ENCODE measurements at places on chromosomes 5 and 9.

- DNase-seq = no peak
Observed at GRCh38 chr5:142825378-142826089, 55.4 kb downstream of the ARHGAP26 start.

DNA sequence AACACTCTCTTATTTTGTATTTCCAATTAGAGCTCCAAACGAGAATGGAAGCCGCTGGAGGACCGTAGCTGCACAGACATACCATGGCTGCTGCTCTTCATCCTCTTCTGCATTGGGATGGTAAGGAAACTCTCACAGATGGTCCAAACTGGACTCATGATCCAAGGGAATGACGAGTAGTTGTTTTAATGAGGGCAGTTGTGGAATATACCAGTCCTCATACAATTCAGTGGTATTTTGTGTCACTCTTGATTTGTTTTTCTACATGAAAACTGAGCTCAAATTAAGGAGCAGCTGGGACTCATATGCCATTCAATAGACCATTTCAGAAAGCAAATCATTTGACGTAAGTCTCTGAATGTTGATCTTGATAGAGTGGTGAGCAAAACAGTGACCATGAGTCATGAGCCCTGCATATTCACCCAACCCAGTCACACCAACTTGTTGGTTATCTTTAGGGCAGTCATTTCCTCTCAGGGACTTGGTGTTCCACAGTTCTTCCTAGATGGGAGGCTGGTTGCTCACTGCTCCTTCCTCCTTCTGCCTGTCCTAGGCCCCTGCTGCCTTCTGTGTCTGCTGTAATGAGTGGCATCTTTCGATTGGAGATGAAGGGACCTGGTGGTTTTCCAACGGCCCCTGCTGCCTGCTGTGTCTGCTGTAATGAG lies 54.9 kb downstream of the SLC44A1 start:
- DNase-seq = no peak

DNA sequence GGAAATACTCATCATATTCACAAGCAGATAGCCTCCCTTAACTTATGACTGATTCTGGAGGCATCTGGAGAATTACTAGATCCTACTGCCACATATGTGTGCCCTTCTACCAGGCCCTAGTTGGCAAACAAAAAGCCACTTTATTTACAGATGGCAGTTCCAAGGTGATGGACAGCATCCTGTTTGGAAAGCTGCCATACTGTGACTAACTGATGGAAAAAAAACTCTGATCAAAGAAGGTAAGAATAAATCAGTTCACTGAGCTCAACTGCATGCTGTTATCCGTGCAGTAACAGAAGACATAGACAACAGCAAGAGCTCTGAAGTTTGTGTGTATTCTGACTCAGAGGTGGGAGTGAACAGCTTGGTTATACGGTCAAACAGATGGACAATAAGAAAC lies 279.8 kb upstream of the POU5F2 start:
- no peak for DNase-seq

- no peak for DNase-seq
Observed at GRCh38 chr5:43659075-43659474, 56.1 kb downstream of the NNT start.

DNA sequence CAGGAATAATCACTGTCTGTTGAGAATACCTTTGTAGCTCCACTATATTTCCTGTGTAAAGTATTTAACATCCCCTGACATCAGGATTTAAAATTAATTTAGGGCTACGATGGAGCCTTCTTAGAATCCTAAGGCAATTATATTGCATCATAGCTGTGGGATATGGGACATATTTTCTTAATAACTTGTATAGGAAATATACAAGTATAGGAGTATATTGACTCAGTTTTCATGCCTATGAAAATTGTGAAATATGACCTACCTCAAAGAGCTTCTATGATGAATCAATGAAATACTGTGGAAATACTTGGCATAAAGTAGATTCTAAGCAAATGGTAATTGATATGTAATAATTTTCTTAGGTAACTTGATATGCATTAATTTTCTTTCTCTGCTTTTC lies 221.0 kb upstream of the KLF4 start:
- DNase-seq = no peak

DNA sequence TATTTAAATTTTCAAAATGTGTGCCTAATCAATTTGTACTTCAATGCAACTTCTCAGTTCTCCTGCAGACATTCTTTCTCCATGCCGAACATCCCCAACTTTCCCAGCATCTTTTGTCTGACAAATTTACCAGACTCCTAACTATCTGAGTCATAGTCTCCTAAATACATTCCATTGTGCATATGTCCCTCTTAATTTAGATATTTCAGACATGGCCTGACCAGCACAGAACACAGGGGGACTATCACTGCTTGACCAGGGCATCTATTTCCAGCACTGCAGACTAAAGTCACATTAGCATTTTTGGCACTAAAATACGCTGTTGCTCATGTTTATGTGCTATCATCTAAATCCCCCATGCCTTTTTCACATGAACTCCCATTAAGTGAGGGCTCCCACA lies 71.9 kb downstream of the ITGA1 start:
- DNase-seq = no peak

DNA sequence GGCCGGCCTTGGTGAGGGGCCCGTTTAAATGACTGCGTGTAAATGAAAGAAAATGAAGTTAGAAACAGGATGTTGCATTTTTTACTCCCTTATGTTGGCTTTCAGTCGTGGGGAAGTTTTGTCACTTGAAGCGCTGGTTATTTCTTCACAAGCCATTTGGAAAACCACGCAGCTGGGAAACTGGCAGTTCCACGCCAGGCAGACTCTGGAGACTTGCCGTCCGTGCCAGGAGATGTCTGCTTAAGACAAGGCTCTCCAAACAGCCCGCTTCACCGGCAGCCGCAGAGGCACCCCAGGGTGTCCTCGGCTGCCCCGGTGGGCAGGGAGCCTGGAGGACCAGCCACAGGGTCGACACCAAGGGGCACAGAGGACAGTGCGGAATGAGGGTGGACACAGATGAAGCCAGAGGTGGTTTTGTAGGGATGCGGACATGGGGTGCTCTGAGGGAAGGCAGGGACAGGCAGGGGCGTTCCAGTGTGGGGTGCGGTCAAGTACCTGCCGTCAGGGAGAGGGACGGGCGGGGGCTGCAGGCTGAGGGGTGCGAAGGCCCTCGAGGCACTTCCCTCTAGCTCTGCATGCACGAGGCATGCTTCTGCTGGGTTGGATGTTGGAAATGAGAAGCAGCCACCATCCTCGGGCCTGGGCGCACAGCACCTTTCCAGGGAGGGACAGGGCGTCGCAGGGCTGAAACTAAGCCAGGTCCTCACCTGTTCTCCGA lies 11.1 kb upstream of the AJM1 start:
- DNase-seq = no peak

GRCh38 chr9:129353697-129354336 lies 175.8 kb upstream of the IER5L start:
- no peak for DNase-seq

GRCh38 chr9:114953959-114954358 lies 23.6 kb upstream of the TNFSF8 start:
- no peak for DNase-seq

GRCh38 chr9:117278020-117278419 lies 136.8 kb downstream of the ASTN2 start:
- no peak for DNase-seq

DNA sequence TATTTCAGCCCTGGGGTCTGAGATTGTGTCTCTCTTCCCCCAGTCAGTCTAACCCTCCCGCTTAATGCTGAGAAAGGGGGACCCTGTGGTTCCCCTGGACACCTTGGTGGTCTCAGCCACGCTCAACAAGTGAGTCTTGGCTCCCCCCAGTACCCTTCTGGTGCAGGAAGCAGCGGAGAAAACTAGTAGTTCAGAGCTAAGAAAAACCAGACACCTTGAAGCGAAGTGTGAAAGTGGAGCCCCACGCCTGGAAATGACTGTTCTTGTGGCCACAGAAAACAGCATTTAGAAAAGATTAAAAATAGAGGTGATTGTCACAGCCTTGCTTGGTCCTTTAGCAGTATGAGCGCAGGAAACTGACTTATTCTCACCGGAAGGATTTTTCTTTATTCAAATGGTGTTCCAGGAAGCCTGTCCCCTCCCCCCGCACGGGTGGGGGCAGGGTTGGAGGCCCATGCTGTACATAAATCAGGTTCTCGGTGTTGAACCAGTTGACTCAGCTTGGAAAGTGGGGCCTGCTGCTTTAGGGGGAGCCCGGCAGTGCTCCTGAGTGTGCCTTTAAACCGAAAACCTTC lies 8.1 kb downstream of the ARPC5L start:
- peak; percentile 68 for DNase-seq

- no peak for DNase-seq
Observed at GRCh38 chr9:36450110-36450732, 50.2 kb upstream of the RNF38 start.

DNA sequence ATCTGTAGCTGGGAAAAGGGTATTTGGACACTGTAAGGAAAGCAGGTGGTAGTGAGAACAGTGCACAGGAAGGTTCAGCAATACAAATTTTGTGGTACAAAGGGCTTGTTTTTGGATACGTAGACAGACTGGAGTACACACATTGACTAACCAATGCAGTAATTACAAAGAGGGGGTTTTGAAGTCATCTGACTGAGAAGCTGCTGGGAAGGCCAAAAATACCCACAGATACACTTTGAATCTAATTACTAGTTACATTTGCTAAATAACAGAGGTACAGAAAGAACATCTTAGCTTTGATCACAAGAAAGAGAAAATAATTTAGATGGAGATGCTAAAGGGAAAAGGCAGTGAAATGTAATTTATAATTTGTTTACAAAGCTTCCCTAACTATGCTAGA lies 45.9 kb downstream of the PKD2L2 start:
- DNase-seq = no peak

DNA sequence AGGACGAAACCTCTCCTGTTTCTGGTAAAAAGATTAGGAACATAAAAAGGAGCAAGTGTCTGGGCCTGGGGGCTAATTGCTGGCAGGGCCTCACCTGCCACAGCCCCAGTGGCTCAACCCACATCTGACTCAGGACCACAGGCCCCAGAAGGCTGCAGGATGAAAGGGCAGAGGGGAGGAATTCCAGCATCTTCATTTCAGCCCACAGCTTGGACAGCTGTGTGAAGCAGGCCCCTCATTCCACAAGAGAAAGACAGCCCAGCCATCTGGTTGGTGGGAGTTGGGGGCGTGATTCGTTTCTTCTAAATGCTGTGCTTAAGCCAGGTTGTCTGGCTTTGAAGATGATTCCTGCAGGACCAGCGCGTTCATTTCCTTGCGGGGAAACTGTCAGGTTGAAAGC lies 29.1 kb downstream of the NKX2-5 start:
- DNase-seq = no peak

GRCh38 chr9:107707428-107707837 lies 217.9 kb upstream of the KLF4 start:
- no peak for DNase-seq

DNA sequence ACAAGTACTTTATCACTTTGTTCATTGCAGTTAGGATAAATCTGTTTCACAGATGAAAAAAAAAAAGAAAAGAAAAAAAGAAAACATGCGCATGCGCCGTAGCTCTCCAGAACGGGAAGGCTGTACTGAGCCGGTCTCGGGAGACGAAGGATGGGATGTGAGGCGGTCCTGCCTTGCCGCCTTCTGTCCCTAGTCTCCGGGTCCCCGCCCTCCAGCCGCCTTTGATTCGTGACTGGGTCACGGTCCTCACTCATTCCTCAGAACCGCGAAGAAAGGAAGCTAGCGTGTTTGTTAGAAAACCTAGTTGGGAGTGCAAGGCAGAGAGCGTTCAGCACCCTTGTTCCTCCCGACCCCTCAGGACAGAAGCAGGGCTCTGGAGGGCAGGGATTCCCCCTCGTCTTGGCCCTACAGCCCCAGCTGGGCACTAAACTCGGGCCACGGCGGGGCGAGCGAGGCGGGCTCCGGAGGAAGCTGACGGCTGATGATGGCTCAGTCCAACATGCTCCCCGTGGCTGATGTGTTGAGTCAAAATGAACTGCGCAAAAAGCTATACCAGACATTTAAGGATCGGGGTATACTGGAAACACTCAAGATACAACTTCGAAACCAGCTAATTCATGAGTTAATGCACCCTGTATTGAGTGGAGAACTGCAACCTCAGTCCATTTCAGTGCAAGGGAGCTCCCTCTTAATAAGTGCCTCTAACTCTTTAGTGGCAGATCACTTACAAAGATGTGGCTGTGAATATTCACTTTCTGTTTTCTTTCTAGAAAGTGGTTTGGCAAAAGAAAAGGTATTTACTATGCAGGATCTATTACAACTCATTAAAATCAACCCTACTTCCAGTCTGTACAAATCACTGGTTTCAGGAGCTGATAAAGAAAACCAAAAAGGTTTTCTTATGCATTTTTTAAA lies 40.0 kb downstream of the CPLANE1 start:
- DNase-seq = no peak

DNA sequence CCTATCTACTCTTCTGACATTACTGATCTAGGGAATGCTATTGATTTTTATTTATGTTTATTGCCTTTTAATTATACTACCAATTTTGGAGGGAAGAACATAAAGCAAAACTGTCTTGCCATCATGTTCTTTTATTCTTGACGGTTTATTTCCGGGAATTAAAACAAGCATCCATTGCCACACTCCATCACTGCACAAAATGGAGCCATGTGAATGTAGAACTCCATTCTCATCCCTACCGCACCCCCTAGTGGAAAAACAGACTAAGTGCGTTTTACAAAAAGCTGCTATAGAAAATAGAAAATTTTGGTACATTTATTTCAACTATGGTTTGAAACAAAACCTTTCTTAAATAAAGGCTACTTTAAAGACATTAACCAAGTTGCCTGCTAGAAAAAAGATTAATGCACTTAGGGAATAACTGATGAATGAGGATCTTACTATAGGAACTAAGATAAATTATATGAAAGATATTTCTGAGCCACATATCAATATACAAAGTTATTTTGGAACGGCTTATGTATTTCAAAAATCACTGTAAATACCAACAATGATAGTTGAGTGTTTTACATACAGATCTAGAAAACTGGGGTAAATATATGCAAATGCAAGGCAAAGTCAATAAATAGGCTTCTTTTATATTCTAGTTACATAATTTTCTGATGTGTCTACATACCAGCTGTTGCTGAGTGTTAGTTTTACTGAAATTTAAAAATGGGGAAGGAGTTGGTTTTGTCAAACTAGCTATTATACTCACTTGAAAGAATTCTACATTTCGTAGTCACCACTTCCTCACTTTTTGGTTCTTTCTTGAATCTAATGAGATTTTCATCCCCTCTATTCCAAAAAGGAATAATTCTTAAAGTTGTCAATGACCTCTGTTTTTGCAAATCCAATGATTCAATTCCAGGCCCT lies 26.5 kb downstream of the OXCT1 start:
- no peak for DNase-seq

DNA sequence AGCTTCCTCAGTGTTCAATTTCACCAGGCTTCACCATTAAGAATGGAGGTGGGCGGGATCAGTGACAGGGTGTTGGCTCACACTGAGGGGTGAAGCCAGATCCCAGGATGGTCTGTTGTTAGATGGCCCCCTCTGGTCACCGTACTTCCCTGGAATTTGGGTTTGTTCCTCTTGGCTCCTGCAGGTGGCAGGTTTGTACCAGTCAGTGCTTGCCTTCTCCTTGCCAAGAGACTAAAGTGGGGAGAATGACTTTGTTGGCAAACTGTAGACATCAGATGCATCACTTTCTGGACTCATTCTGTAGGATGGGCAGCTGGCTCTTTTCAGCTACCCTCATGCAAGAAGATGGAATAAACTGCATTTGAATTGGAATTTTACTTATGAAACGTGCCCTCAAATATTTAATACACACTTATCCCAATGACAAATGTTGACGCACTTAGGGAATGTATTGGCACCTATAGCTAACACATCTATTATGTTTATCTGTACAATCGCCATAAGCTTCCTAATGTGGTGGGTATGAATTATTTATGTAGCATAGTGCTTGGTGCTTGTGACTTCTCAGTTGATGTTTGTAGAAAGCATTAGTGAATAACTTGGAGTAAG lies 31.4 kb upstream of the ANKRD55 start:
- DNase-seq = no peak

GRCh38 chr9:116736399-116737151 lies 49.5 kb downstream of the TRIM32 start:
- DNase-seq = no peak
